ENCODE measurements at places on chromosomes 1 and 21. TPM values are rescaled to one million over a fixed set of nuclear protein-coding genes. Genes with fewer than 3 reads are reported as not detected.
A peak's percentile ranks its signal among the peaks of the same experiment; 100 is the strongest.

- DNase-seq = no peak
Measured at GRCh38 chr1:3664700-3665375, 12.5 kb downstream of the TP73 start.

GRCh38 chr21:30072496-30072895 lies 94.1 kb downstream of the CLDN17 start:
- DNase-seq = peak; percentile 48

DNA sequence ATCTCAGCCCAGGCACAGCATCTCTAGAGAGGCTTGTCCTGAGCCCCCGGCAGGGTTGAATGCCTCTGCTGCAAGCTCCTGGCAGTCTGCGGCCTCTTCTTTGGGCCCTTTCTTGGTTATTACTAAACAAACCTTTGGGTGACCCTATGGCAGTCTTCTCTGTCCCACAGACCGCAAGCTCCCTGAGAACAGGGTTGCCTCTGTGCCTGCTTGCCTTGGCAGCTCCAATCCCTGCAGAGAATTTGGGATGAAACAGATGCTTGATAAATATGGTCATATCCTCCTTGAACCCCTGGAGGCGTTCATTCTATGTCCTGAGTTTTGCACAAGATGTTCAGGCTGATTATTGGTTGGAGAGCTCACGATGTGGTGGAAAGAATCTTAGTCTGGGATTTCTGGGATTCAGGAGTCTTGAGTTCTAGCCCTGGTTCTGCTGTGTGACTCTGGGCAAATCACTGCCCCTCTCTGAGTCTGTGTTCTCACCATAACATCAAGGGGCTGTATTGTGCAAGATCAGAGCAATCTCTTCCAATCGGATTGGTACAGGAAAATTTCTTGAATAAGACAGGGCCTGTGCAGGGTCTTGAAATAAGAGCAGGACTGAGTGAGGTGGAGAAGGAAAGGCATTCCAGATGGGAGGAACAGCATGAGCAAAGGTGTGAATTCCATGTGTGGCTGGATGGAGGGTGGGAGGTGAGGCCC lies 49.6 kb downstream of the EDN2 start:
- DNase-seq = peak; percentile 5

Gene HTR1D
- 23.1 TPM for total RNA-seq

Gene PLPPR4
- not detected for total RNA-seq
